RWPE1 (cell line): ENCODE measurements at places on chromosomes 5 and 9.

- no peak for DNase-seq
Observed at GRCh38 chr5:179912951-179913350, 5.3 kb upstream of the TBC1D9B start.

DNA sequence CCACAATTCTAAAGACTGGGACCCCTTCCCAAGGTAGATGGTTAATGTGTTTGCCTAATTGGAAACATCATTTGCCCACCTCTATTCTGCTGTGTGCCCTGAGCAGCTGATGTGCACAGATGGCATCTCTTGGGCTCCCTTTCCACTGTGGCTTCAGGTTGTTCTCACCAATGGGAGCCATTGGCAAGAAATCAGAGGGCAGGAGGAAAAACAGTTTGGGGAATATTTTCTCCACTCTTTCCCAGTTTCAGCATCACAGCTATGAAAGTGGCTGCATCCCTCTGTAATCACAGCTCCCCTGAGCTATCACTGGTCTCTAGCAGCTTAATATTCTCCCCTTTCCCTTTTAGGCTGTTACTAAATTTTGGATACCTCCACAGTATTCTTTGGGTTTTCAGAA is 911.6 kb upstream of the SEMA6A start:
- no peak for DNase-seq

DNA sequence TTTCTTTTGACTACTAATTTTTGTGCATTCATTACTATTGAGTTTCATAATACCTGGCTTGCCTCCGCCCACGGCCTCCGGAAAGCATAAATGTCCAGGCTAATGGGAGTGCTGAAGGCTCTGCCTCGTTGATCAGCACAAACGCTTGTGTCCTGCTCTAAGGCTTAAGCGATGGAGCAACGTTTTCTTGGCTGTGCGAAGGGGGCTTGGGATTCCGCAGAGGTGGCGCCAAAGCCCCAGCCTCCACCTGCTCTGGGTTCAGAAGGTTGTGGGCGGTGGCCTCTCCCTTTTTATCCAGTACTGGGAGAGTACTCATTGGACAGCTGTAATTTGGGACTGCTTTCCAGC is 19.7 kb downstream of the ANXA2R start:
- no peak for DNase-seq

DNA sequence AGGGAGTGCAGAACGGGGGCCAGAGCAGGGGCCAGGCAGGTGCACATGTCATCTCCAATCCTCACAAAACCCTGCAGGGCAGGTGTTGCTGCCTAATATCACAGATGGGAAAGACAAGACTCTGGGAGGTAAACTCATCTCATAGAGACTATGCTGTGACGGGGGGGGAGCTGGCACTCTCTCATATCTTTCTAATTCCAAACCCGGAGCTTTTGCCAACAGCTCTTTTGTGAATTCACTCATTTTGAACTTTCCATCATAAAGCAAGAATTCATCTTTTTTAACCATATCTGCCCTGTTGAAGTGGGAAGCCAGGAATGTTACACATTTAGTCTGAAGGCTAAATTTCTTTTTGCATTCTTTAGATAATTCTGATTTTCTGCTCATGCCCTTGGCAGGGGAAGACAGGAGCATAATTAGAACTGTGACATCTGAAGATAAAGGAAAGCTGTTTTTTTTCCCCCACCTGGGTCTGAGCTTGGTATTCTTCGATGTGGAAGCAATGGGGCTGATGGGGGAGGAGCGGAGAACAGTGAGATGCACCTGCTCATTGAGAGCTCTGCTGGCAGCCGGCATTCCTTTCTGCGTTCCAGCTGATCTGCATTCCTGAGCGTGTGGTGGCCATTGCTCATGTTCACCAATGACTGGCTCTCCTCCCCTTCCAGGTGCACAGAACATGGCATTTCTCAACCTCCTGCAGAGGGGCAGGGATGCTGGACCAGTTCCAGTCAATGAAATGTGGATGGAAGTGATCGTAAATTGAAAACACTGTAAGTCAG is 159.2 kb downstream of the NSG2 start:
- peak; percentile 69 for DNase-seq

DNA sequence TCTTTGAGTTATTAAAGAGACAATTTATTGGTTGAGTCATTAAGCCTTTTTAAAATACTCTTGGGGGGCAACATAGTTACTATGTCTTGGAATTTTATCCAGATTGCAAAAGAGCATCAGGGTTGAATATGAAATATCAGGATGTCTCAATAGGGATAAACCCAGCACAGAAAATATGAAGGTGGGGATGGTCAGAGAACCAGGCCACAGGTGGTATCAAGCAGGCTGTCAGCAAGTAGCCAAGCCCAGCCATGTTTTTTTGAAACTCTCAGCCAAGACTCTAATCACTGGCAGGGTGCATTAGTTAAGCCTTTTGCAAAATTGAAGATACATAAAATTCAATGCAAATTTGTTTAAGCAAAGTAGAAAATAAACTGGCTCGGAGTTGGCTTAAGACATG is 468.9 kb downstream of the DTWD2 start:
- no peak for DNase-seq
